BJ (cell line): ENCODE measurements at places on chromosomes 2 and 18.
A peak's percentile ranks its signal among the peaks of the same experiment; 100 is the strongest.

- no peak for DNase-seq
These were observed 69.4 kb downstream of the TET3 start for GRCh38 chr2:74053959-74054715.

DNA sequence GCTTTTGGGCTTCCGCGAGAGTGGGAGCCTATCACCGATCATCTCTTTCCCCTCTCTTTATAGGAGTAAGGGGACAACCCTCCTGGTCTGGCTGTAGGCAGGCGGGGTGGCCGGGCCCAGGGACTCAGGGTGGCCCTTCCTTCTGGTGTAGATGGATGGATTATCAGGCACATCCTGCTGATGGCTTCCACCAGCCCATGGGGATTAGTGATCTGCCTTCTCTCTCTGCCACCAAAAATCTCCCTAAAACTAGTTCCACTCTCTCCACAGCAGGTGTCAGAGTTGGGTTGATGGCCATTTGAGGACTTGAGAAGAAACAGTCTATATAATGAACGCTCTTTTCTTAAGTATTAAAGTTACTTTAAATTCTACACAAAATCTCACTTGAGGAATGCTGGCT lies 37.4 kb downstream of the NCK2 start:
- DNase-seq, result no peak

GRCh38 chr2:9179572-9180201 lies 26.9 kb upstream of the ASAP2 start:
- DNase-seq, result no peak

- no peak for DNase-seq
These were observed 51.9 kb downstream of the CACNB4 start for GRCh38 chr2:152046940-152047339.

GRCh38 chr2:44715671-44716081 lies 225.8 kb upstream of the SIX3 start:
- peak; percentile 17 for DNase-seq

DNA sequence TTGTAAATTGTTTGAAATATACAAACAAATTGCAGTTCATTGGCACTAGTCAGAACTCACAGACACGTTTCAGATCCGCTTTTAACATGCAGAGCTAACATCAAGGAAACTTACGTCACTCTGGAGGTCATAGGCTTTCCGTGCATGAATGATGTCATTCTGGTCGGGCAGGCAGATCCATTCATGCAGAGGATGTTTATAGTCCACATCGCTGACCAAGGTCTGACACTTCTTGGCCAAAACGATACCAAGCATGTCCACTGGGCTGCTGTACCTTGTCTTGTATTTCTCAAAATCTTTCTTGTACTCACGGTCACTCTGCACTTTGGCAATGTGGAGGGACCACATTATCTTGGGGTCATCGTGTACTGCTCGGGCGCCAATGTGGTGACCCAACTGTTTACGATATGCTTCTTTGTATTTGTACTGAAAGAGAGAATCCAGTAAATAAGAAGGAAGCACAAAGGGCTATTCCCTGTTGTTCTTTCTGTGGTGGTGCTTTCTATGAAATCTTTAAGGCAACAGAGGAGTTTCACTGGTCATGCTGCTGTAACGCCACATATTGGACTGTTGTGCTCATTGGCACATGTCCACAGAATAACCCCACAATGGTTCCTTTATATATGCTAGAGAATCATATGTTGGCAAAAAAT lies 114.8 kb downstream of the NEB start:
- DNase-seq, result no peak

- no peak for DNase-seq
These were observed 171.8 kb downstream of the ICOS start for GRCh38 chr2:204108330-204108751.

GRCh38 chr2:27884601-27885000 lies 5.6 kb downstream of the RBKS start:
- no peak for DNase-seq

DNA sequence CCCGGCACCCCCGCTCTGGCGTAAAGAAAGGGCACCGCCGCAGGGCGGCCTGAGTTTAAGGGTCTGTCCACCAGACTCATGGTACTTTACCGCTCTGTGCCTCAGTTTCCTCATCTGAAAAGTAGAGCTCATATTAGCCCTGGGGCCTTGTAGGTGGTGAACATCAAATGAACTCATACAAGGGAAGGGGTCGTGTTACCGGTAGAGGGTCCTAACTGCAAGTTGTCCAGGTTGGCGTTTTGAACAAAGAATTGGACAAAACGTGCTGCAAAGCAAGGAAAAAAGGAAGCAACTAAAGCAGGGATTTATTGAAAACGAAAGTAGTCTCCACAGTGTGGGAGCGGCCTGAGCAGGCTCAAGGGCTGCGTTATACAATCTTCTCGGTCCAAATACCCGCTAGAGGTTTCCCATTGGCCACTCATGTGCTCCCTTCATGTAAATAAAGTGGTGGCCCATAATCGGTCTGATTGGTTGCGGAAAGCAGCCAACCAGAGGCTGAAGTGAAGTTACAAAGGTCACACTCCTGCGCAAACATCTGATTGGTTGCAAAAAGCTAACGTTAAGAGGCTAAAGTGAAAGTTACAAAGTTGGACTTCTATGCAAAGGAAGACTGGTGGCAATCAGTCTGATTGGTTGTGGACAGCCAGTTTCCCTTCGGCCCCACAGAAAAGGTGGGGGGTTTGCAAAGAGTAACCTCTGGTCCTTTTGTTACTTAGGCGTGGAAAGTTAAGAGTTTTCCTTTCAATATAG lies 80.7 kb upstream of the LDLRAD4 start:
- no peak for DNase-seq

DNA sequence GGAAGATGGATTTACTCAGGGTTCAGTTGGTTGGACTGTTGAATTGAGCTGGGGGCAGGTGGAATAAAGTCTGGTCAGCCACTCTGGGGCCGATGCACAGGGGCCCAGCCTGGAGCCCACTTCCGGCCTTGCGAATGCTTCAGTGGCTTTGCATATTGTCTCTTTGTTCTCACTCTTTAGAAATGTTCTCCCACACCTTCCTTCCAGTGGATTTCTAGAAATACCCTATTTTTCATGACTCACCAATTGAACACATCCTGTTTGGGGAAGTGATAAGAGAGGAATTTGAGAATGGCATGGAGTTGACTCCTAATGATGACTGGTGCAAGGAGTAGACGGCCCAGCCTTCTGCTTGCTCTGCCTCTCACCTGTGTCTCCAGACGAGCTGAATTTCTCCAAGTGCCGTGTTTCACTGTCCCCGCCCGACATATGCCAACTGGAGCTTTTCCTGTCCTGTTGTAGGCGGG lies 28.1 kb downstream of the ASAP2 start:
- DNase-seq, result peak; percentile 62

DNA sequence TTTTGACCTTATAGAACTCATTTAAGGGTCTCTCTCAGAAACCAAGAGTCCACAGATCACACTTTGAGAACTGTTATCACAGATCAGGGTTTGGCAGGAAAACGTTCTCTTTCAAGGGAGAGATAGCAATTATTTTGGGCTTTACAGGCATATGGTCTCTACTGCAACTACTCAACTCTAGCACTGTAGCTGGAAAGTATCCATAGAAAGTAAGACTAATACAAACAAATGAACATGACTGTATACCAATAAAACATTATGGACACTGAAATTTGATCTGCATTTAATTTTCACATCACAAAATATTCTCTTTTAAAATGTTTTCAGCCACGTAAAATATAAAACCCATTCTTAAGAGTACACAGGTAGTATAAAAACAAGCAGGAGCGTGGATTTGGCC lies 100.5 kb downstream of the TRIP12 start:
- DNase-seq, result no peak

GRCh38 chr2:60569680-60570111 lies 16.2 kb upstream of the BCL11A start:
- DNase-seq, result no peak

DNA sequence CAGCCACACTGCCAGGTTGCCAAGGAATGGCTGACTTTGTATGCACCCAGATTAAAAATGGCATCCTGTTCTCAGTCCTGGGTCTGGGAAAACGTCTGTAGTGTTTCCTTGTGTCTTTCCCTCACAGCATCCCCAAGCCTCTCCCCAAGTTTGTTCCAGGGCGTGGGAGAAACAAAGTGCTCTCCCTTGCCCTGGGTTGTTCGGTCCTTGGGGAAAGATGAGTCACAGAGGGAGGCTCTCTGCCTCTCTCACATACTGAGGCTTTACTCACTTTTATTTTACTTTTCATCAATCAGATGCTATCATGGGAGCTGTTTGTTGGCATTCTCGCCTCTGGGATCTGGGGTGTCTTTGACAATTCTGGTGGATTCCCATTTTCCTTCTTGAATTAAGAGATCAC lies 492.3 kb downstream of the XIRP2 start:
- DNase-seq, result no peak

- no peak for DNase-seq
These were observed 228.6 kb upstream of the DOK6 start for GRCh38 chr18:69172046-69172445.

DNA sequence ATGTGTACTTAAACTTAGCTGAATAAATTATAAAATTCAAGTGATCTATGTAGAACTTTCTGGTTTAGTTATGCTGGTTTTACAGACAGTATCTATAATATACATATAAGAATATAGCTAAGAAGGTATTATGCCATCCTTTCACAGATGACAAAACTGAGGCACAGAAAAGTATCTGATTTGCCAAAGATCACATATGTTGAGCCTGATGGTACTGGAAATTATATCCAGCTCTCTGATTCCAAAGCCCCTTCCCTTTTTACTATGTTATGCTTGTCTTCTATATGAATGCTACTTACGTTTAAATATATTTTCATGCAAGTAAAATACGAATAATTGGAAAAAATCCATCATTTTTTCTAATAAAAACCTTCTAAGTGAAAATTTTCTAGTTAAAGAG lies 1631.3 kb downstream of the DPP10 start:
- no peak for DNase-seq

DNA sequence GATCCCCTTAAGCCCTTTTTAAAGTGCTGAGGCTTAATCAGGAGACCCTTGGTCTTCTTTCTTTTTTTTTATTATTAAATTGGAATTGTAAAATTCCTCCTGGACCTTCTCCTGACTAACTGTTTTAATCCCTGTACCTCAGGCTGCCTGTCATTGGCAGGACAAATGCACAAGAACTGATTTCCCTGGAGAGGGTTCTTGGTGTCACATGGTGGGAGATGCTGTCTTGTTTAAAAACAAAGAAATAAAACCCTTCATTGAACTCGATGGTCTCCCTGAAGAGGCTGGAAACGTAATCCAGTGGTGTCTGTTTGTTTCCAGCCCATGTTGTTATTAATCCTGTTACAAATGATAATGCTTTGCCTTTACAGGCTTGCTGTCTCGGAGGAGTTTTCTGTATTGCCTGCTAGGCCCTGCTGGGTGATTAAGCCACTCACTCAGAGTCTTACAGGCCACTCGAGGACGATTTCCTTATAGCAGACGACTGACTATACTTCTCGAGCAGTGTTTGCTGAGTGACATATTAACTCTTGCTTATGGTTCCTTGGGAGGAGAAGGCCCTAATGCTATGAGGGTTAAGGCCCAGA lies 100.5 kb upstream of the MGAT5 start:
- no peak for DNase-seq

DNA sequence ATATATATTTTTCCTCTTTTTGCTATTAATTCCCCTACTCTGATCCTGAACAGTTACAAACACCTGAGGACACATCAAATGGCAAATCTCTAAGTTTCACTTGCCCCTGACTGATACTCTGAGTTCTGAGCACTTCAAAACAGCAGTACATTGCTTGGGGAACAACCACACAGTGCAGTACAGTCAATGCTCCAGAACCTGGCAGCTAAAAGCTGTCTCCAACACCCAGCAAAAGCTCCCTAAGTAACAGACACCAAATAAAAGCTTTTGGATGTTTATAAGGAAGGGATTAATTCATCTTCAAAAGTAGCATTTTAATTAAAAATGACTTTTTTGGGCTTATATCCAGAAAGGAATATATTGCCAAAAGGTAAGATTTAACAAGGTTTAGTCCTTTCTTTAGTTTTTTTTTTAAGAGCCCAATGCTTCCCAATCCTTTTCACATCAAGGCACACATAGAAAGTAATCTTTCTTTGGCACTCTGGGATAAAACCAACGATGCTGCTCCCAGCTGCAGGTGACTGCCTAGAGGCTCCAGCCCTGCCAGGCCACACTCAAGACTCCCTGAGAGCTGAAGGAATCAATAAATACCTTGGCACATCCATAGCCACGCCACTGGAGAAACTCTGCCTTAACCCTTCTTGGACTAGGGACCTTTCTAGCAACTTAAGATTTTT lies 164.9 kb upstream of the ZFP36L2 start:
- no peak for DNase-seq

DNA sequence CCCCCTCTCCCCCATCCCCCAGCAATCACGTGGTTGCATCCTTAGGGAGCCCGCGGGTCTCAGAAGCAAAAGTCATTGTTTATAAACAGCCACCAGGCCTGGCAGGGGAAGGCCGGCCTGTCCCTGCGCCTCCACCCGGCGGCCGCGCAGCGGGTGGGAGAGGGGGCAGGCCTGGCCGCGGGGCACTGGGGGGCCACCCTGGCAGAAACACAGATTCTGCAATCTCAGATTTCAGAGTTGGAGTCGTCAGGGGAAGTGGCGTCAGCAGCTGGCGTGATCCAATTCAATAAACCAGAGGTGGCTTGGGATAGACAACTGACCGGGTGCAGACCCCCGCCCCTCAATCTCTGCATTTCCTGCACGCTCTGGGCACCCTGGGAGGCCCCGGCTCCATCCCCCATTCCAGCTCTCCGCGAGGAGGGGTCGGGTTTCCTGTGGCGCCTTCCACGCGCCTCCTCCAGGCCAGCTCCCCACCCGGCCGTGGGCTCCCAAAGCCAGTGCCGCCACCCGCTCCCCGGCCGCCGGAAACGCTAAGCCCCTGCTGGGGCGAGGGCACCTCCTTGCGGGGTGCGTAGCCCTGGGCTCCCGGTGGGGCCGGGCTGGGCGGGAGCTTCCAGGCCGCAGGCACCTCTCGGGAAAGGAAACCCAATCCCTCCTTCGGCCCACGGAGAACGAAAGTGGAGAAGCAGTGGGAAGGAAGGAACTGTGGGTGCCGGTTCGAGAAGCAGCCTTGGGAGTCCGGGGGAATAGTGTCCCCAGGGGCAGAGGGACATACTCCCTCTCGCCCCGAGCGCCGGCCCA lies 1.1 kb downstream of the BIN1 start:
- no peak for DNase-seq

GRCh38 chr2:133532919-133533318 lies 35.3 kb downstream of the NCKAP5 start:
- DNase-seq, result no peak

GRCh38 chr18:79624356-79625170 lies 55.0 kb upstream of the CTDP1 start:
- no peak for DNase-seq

DNA sequence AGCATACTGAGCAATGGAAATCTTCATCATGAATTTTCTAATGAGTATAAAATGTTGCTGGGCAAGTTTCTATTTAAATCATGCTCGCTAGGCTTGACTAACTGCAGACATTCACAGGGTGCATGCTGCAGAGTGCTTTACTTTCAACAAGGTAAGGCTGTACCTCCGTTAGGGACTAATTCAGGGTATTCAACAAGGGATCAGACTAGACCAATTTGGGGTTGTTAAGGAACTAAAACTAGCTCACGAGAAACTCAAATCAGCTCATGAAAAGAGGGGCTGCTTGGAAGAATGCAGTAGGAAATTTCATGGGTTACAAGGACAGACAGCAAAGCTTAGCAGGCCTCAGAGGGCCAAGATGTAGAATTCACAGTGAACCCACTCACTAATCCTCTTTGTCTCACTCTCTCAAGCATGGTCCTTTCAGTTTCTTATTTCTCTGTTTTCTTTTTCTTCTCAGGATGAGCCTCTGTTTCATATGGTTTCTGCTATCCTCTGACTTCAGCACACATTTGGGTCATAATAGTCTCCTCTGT lies 2.2 kb downstream of the MYO3B start:
- no peak for DNase-seq
